SK-N-SH (cell line): ENCODE measurements at places on chromosomes 7 and 10. TPM values are rescaled to one million over a fixed set of nuclear protein-coding genes. Genes with fewer than 3 reads are reported as not detected.

The MALRD1 gene
- polyA plus RNA-seq = not detected in 2 replicates

The TRIM50 gene
- polyA plus RNA-seq = not detected in 2 replicates

The VWC2 gene
- polyA plus RNA-seq = not detected in 2 replicates

The GPR22 gene
- 0.03 and 0.23 TPM in 2 replicates for polyA plus RNA-seq

The IFIT3 gene
- 3.2 and 4.0 TPM in 2 replicates for polyA plus RNA-seq

The FAM25G gene
- polyA plus RNA-seq = not detected in 2 replicates

The CCDC146 gene
- 2.7 and 4.0 TPM in 2 replicates for polyA plus RNA-seq

The CDH23 gene
- polyA plus RNA-seq = 0.03 and 0.18 TPM in 2 replicates

The NUDCD3 gene
- 66.0 and 83.1 TPM in 2 replicates for polyA plus RNA-seq

The CREB5 gene
- 14.2 and 19.3 TPM in 2 replicates for polyA plus RNA-seq

The SVOPL gene
- polyA plus RNA-seq = not detected in 2 replicates

The TUBB8 gene
- polyA plus RNA-seq = 0.06 and 0.13 TPM in 2 replicates

The METTL27 gene
- polyA plus RNA-seq = 2.9 and 3.1 TPM in 2 replicates

The DNAH11 gene
- polyA plus RNA-seq = 0.77 and 1.2 TPM in 2 replicates

The IMPDH1 gene
- polyA plus RNA-seq = 80.4 and 82.0 TPM in 2 replicates

The CCDC172 gene
- polyA plus RNA-seq = not detected in 2 replicates

The PAX2 gene
- not detected in 2 replicates for polyA plus RNA-seq

The SLC18A2 gene
- 0.02 TPM in 1 of 2 replicates, not detected in the other for polyA plus RNA-seq
